CD8-positive, alpha-beta T cell (primary cell): ENCODE measurements at places on chromosomes 1 and 21. TPM values are rescaled to one million over a fixed set of nuclear protein-coding genes. Genes with fewer than 3 reads are reported as not detected.

PRAMEF27 gene
- not detected for total RNA-seq

DNA sequence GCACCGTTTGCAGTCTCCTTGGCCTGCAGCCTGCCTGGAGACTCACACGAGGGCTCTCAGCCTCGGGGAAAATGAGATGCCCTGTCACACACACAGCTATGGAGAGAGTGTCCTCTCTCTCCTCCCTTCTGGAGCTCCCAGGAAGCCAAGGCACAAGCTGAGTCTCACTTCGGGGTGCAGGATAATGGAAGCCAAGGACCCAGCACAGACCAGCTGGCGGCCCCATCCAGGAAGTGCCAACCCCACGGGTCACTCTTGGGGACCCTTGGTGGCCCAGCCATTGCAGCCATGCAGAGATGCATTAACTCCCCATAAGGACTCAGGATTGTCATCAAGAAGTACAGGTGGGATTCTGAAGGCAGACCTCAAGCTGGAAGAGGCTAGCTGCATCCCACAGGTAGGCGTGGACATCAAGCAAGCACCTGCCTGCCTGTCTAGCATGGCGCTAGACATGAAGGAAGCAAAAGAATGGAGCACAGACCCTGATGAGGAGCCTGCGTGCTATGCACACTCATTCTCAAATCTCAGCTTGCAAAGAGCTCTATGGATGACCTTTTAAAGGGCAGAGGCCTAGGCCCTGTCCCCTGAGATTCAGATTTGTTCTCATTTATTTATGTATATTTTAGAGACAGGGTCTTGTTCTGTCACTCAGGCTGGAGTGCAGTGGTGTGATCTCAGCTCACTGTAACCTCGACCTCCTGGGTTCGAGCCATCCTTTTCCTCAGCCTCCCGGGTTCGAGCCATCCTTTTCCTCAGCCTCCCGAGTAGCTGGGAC lies 49.9 kb downstream of the IRF2BP2 start:
- DNase-seq = no peak

DNA sequence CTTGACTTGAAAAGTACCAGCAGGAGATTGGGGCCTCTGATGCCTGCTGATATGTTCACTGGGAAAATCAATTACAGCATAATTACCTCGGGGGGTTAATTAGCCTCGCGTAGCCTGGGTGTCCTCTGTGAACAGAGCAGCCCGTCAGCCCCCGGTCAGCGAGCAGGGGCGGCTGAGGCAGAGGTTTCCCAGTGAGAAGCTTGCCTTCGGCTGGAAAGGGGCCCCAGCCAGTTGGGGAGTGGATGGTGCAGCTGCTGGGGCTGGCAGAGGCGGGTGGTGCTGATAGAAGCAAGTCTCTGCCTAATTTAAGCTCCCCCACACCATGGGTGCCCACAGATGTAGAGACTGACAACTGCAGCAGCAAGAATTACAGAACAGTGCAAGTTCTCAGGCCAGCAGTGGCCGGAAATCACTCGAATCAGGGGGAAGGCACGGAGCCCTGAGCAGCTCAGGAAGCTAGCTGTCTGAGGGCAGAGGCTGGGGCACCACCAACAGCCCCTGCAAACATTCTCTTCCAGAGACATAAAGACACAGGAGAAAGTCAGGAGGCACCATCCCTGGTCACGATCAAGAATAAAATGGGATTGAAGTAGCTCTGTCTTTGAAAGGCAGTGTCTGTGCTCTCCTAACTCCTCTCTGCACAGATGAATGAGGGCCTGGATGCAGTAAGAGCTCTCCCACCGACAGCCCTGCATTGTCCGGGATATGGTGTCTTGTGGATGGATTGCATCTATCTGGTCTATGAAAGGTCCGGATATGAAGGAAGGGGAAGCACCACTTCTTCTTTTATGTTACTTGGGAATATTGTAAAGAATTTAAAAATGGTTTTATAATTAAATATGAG lies 166.5 kb upstream of the CD34 start:
- no peak for DNase-seq

DNA sequence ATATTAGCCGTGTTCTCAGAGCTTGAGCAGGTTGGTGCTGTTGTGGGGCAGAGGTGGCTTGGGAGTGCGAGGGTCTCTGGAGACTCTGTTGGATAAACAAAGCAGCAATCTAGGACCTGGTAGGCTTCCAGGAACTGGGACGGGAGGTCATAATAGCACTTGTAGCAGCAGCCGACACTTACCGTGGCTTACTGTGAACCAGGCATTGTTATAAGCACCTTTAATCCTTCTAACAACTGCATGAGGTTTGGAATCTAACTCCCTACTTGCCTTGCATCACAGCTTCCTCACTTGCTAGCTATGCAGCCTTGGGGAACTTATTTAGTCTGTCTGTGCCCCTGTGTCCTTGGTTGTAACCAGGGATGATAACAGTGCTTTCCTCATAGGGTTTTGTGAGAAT lies 94.9 kb downstream of the NAV1 start:
- no peak for DNase-seq

DNA sequence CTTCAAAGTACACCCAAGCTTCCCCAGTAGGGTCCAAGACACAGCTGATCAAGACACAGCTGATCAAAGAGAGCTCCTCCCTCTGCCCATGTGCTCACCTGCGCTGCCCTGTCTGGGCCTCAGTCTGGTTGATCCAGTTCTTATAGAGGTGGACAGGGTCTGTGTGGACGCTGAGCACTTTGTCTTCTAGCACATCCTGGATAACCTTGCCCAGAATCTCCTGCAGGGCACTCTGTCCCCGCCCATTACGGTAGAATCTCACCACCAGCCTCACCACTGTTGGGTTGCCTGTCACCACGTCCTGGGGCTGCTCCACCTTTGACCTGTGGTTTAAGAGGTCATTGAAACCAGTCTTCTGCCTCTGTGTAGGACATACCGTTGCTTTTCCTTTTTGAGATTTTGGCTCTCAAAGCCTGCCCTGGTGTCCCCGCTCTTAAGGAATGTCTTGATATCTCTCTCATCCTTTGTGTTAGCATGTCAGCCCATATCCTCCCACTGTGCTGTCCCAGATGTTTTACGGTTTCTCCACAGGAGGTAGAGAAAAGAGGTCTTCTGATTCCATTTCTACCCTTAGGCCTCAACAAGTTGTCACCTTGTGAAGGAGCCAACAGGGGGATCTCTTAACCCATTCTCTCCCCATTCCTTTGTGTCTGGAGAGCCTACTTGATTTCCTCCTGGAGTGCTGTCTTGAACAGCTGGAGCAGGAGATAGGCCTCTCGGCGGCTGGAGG lies 33.5 kb downstream of the IQGAP3 start:
- DNase-seq = no peak

GRCh38 chr1:239761509-239761908 lies 330.2 kb upstream of the FMN2 start:
- no peak for DNase-seq

DNA sequence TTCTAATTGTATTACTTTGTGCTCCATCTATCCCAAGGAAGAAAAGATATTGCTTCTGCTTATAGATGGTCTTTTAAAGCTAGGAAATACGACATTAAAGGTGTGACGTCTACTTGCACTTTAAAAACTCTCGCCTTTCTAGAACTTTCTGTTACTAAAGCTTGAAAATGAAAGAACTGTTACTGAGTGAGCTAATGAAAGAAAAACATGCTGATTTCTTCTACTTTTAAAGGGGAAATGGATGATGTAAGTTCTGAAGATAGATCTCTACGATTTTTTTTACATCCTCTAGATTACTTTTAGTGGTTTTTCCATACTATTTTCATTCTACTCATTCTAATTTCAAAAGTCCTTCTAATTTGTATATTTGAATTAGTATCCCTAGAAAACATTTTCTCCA lies 387.5 kb downstream of the USP25 start:
- DNase-seq = no peak

DNA sequence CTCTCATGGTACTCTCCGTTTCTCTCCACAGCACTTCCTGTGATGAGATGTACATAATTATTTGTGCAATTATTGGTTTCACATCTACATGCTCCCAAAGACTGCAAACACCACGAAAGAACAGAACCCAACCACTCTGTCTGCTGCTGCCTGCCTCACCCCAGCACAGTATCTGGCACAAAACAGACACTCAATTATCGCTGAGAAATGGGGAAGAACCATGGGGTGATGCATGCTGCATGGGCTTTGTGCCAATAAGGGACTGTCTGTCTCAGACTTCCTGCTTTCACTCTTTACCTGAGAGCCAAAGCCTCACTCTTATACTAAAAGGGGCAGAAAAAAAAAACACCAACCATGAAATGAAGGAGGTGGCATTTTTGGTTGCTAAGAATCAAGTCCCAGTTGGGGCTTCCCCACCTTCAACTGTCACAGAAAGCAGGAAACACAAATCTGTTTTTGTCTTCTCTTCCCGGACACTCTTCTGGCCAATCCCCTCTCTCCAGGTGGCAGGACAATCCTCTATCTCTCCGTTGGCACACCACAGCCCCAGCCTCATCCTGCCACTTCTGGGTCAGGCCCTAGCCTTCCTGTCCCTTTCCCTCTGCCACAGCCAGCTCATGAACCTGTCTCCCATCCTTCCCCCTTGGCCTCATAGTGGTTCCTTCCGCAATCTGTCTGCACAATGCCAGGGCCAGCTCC lies 82.0 kb downstream of the TGFBR3 start:
- DNase-seq = peak; percentile 96

- DNase-seq = no peak
These were observed 9.8 kb downstream of the ERI3 start for GRCh38 chr1:44345187-44345775.

GRCh38 chr1:19798486-19799229 lies 1.1 kb downstream of the TMCO4 start:
- no peak for DNase-seq

- no peak for DNase-seq
These were observed 30.9 kb downstream of the TP73 start for GRCh38 chr1:3683197-3683596.

DNA sequence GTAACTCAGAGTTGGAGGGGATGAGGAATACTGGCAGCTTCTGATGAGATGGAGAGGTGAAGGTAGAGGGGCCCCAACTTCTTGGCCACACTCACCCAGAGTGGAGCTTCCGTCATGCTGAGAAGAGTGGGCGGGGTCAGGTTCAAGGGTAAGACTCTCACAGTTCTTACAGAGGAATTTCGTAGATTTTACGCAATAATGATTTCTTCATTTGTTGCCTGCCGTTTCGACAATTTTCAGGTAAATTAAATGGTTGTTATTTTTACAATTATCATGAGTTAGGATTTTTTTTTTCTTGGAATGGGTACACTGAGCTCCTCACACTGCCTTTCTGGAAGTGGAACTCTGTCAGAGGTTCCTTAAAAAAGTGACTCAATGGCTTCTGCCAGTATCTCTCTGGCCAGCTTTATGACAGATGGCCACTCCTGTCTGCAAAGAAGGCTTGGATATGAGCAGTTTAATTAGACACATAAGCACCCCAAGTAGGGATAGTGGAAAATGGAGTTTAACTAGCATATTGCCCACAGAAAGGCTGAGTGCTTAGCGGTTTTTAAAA lies 13.8 kb upstream of the NLRP3 start:
- no peak for DNase-seq

GRCh38 chr1:242139442-242139841 lies 140.5 kb upstream of the MAP1LC3C start:
- DNase-seq = no peak

DNA sequence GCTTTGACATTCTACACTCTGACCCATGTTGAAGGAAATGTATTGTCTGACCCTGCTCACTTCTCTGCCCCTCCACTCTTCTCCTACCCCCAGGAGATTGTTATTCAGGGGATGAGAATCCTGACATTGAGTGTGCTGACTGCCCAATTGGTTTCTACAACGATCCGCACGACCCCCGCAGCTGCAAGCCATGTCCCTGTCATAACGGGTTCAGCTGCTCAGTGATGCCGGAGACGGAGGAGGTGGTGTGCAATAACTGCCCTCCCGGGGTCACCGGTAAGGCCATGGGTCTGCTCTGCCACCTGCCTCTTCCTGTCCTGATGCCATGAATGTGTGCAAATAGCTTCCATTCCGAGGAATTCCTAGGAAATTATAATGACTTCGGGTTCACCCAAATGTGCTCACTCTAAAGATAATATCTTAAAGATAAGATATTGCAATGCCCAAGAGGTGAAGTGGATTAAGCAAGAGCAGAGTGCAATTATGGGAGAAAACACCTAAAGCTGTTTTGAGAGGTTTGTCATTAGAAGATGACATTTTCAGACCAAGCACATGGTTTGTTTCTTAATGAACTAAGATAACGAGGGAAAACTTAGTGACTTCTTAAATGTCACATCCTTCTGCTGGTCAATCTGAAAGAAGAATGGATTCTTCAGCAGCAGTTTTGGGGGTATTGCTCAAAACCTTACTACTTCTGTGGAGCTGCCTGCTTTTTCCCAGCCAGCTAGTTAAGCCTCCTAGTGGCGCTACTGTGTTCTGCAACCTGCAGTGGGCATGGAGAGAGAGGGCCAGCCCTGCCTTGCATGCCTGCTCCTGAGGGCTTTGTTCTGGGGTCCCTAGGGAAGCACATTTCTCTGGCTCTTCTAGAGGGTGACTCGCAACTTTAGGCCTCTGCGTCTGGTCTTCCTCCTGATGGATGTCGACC lies 41.6 kb downstream of the LAMC2 start:
- DNase-seq = peak; percentile 52

DNA sequence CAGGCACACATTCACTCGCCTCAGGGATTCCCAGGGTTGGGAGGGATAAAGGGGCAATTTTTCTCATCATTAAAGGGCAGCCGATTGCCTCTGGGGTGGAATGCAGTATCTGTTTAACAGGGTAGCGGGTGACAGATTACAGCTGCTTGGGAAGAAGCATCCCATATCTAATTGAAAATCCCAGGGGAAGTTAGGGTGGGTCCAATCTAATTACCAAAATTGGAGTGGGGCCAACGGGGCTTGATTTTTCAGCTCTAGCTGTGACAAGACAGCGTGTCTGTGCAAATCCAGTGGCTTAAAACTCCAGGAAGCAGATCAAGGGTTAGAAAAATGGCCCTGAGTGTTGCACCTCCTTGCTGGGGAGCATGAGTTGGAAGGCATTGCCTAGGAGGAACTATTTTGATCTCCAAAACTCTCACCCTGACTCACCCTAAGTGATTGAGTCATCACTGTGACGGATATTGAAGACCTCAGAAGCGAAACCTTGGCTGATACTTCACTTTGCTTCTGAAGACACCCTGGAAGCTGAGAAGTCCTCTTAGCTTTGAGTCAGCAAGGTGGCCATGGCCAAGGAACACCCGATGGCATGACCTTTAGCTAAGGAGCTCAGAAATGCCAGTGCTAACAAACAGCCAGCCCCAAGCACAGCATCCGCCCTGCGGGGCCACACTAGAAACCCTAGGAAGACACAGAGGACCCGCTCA lies 46.0 kb downstream of the GRHL3 start:
- DNase-seq = no peak

DNA sequence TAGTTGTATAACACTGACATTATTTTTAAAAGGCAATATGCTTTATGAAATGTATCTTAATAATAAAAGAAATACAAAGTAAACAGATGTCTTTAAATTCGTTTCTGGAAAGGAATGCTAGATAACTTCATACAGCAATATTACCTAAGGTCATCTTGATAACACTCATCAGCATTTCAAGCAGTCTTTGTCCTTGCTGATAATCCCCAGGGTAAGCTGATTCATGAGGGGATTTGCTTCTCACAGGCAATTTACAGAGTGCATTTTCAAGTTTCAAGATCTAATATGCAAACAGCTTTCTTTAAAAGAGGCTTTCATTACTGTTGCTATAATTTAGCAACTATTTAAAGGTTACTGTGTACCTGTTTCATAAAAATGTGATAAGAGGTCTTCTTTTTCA lies 75.2 kb upstream of the NEK2 start:
- DNase-seq = no peak
